Globus pallidus (tissue), 1 donor: ENCODE measurements at places on chromosomes 16 and 17.

GRCh38 chr16:78745108-78746019, 645.9 kb downstream of the WWOX start:
- DNase-seq, result no peak

GRCh38 chr17:16122697-16123434, 92.5 kb downstream of the NCOR1 start:
- no peak for DNase-seq

GRCh38 chr17:63675607-63676546, 24.0 kb downstream of the LIMD2 start:
- peak; percentile 56 for DNase-seq

- DNase-seq, result no peak
These were observed 508.0 kb downstream of the WWOX start for GRCh38 chr16:78607465-78607864.

DNA sequence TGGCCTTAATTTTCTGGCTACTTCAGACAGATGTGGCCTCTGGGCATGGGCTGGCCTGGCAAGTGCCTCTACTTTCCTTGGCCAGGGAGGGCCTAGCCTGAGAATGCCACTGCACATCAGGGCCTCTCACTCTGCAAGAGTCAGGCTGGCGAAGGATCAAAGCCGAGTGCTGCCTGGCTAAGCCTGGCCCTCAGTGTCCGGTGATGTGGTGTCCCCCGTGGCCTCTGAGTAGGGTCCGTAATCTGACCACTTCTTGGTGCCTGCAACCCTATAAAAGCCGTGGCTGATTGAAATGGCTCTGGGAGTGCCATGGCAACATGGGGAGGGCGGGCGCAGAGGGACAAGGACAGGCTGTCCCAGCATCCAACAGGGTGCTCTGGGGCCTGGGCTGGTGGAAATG, 30.2 kb downstream of the TBX4 start:
- no peak for DNase-seq

DNA sequence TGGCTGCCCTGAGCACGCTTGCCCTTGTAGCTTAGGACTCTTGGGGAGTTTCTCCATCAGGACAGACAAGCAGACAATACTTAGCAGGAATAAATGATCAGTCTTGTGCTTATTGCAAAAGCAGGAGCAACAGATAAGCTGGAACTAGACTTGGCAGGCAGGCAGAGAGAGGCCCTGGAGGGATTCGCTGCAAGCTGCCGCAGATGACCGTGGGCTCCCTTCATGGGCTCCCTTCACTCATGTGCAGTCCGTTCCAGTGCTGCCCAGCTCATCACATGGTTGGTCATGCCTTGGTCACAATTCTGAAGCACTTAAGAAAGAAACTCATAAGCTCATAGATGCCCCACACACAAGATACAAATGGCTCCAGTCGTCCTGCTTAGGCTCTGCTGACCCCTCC, 2.4 kb upstream of the SLC5A10 start:
- no peak for DNase-seq

DNA sequence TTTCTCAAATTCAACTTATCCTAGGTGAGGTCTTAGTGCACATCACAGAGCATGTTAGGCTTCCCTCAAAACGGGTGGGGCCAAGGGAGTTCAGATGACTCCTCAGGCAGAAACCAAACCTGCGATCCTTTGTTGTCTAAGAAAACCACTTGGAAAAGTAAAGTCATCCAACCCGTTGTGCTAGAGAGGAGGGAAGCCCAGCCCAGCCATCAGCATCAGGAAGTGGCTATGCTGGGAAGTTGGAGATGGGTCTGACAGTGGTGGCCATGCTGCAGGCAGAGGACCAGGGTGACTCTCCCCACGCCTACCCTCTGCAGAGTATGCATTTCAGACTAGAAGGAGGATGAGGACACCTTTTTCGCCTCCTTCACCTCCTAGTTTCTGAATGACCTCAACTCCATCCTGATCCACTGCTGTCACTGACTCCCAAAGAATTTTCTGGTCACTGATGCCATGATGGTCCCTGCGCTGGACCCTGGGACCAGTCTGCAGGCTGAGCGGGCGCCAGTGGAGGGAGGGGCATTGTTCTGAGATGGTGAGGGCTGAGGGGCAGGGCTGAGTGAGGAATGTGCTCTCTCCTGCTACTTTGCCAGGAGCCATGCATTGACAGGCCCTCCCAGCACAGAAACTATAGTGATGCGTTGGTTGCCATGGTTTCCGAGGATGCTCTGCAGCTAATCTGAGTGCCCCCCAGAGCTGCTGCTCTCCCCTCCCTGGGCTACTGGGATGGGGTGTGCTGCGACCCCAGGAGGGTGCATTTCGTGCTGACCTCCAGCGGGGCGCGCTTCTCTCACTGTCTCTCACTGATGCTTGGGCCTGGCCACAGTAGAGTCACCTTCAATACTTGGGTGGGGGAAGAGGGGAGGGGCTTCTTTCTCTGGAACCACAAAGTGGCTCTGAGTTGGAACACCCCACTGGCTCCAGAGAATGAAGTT, 20.4 kb downstream of the ALOX12B start:
- no peak for DNase-seq

- DNase-seq, result no peak
These were observed 6.9 kb downstream of the KRT31 start for GRCh38 chr17:41390411-41390938.

DNA sequence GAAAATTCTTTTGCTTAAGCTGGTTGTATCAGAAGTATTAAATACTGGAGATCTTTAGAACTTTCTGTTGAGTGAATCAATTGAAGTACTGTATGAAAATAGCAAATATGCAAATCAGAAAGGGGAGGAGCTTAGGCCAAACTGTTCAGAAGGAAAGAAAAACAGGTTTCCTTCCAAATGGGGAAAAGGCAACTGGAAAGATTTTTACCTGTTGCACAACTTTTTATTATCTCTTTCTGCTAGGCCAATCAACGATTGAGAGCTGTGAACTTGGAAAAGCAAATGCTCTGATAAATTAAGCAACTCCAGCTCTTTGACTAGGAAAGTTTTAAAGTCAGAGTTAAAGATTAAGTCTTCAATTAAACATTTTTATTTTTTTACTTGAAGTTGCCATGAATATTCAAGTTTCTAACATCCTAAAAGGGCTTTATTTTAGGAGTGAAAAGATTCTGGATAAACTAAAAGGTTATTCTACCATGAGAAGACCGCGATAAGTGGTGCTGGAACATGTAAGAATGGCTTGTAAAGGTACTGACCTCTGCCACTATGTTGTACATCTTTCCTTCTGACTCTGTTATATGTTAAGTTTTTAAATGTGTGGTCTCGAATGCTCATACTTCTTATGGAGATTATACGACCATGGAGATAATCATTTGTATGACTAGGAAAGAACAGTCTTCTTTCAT, 16.5 kb downstream of the DCUN1D3 start:
- DNase-seq, result no peak

DNA sequence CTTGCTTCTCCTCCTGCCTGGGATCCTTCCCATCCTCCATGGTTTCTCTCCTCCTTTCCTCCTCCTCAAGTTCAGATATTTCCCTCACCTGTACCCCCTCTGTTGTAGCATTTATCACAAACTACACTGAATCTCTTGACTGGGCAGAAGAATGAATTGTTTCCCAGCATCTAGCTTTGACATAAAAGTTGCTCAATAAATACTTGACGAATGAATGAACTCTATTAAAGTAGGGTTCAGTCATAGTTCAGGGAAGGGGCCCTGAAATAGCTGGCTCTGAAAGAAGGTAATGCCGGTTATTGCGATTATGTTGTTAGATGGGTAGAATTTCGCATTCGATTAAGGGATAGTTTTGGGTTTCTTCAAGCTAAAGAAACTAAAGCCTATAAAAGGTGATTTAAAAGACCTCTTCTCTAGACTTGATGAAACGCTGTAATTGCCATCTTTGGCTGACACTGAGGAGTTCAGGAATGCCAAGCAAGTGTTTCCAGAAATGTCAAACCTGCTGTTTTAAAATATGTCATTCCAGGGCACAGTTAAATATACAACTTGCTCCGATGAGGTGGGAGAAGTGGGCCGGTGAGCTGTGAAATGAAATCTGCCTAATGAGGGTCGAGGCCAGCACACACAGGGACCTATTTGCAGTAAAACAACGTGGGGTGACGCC, 1.0 kb upstream of the CPD start:
- no peak for DNase-seq

DNA sequence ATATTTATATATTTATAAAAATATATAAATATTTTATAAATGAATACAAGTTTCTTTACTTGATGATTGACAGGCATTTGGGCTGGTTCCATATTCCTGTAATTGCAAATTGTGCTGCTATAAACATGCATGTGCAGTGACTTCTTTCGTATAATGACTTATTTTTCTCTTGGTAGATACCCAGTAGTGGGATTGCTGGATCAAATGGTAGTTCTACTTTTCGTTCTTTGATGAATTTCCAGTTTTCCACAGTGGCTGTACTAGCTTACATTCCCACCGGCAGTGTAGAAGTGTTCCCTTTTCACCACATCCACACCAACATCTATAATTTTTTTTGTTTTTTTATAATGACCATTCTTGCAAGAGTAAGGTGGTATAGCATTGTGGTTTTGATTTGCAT, 7.8 kb downstream of the ACSM2B start:
- no peak for DNase-seq

DNA sequence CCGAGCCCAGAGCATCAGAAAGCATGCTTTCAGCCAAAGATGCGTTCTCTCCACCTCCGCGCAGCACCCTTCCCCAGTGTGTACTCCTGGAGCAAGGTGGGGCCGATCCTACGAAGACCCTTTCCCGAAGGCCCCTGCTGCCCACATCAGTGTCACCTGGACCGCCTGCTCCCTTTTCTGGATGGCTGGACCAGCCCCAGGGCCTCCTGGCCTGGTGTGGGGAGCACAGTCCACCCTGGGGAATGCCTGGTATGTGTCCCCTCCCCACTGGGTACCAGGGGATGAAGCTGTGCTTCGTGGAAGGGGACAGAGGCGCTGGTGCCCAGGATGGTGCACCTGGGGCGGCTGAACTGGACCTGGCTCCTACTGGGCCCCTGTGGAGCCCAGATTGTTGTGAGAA, 173.8 kb downstream of the SEC14L1 start:
- DNase-seq, result no peak

- no peak for DNase-seq
These were observed 219.0 kb downstream of the UTP18 start for GRCh38 chr17:51479303-51479702.

DNA sequence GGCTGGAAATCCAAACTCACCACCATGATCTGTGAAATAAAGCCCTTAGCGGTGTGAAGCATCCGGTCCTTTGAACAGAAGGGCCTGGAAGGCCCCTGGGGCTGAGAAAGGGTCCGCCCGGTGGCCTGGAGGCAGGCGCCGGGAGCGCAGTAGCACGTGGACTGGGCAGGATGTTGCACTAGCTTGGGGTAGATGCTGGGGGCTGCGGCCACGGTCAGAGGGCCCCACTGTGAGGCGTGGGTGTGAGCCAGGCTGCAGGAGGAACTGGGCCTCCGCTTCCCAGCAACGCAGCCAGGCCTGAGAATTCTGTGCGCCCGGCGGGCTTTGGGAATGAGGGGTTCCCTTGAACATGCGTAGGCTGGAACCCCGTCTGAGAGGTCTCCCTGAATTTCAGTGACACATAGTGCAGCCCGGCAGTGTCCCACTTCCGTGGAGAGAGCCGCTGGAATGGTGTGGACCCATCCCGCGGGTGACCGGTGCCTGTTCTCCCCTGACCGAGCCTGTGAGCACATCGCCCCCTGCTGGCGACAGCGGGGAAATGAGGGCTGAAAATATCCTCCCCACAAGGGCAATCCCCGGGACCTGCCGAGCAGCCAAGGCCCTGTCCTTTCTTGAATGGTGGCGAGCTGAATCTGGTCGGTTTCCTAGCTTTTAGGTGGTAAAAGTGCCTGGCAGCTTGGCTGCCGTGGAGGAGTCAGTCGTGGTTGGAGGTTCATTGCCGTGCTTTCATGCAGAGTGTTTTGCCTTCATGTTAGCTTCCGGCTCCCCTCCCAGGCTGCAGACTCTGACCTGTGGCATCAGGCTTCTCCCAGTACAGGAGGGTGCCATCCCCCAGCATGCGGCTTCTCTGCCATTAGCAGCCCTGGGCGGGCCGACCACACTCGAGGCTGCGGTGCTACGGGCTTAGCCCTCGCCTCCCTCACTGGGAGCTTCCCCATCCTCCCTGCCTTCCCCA, 43.8 kb downstream of the DNAJA2 start:
- DNase-seq, result peak; percentile 70

DNA sequence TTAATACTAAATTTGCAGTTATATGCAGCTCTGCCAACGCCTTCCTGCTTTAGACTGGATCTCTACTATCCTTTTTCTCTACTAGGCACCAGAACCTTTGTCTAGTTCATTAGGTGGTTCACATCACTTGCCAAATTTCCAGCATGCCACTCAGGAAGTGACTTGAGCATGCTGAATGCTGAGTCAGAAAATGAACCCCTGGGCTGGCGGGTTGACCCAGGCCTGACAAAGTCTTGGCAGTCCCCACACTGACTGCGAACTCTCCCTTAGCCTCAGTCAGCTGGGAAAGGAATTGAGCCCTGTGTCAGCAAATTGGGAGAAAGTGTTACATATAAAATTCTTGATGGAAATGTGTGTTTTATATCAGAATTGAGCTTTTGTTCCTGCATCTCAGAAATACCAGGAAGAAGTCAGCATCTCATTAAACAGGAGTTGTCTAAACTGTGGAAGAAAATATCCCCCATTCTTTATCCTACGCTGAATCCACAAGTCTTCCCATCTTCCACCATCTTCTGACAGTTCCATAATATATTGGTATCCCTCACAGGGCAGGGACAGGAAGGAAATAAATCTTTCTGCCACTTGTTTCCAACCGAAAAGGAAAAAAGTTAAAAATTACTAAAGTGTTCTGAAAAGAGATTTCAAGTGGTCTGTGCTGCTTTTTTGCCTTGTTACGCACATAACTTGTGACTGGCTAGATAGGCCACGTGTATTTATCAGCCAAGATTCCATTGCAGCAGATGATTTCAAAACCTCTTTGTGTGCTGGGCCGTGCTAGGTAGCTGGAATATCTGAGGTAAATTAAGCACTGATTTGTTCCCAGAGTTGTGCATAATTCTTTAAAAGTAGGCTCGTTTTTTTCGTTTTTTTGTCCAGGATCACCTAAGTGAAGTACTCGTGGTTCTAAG, 16.7 kb upstream of the SLC12A3 start:
- no peak for DNase-seq

DNA sequence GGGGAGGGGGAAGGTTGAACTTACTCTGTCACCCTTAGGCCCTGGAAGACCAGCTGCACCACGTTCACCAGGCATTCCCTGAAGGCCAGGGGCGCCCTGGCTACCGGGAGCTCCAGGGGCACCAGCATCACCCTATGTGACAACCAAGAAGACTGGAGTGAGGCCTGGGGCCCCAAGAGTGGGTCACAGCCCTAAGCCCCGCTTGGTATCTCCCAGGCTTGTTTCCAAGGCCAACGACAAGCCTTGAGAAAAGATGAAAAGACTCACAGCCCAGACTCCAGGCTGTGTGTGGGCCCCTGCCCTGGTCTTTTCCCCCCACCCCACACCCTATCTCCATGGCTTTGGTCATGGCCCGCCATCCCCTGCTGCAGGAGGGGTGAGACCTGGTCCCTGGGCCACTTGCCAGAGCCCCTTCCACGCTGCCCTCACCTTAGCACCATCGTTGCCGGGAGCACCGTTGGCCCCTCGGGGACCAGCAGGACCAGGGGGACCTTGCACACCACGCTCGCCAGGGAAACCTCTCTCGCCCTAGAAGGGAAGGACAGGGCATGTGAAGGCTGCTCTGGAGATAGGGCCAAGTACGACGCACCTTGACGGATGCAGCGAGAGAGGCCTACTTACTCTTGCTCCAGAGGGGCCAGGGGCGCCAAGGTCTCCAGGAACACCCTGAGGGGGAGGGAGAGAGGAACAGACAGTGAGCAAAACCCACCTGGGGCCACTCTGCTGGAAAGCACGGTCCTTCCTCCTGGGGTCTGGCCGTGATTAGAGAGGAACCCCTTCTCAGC, 9.9 kb downstream of the COL1A1 start:
- no peak for DNase-seq
